ENCODE measurements at places on chromosomes 2 and 18.

DNA sequence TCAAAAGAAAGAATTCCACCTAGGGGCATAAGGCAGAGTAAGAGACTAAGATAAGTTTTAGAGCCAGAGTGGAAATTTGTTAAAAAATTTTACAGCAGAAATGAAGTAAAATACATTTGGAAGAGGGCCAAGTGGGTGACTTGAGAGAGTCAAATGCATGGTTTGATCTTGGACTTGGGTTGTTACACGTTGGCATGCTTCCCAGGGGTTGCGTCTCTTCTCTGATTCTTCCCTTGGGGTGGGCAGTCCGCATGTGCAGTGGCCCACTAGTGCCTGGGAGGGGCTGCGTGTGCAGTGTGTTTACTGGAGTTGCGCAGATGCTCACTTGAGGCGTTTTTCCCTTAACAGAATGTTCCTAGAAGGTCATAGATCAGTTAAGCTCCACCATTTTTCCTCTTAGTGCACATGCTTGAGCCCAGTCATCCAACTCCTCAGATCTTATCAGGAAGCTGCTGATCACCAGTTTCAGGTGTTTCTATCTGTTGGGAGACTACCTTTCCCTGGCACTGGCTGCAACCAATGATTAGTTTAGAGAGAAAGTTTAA is 13.1 kb downstream of the SEH1L start:
- DNase-seq, result no peak

DNA sequence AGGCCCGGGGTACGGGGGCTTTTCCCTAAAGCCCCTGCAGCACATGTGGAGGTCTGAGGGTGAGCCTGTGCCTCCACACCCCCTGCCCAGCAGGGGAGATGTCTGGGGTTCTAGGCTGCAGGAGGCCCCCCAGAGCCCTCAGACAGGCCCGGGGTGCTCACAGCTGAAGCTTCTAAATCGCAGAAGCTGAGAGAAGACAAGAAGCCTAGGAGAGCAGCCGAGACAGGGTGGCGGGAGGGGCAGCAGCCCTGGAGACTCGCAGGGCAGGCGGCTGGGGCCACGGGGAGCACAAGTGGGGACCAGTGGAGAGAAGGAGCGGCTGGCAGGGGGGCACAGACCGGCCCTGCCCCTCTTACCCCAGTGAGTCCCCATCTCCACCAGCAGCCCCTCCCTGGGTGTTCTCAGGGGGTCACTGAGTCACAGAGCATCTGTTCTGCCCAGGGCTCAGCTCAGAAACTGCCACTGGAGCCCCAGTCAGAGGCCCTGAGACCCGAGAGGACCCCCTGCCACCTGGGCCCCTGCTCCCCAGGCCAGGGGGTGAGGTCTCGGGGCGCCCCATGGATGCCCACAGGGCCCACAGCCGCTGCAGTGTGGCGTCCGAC is 26.1 kb downstream of the GPC1 start:
- no peak for DNase-seq

DNA sequence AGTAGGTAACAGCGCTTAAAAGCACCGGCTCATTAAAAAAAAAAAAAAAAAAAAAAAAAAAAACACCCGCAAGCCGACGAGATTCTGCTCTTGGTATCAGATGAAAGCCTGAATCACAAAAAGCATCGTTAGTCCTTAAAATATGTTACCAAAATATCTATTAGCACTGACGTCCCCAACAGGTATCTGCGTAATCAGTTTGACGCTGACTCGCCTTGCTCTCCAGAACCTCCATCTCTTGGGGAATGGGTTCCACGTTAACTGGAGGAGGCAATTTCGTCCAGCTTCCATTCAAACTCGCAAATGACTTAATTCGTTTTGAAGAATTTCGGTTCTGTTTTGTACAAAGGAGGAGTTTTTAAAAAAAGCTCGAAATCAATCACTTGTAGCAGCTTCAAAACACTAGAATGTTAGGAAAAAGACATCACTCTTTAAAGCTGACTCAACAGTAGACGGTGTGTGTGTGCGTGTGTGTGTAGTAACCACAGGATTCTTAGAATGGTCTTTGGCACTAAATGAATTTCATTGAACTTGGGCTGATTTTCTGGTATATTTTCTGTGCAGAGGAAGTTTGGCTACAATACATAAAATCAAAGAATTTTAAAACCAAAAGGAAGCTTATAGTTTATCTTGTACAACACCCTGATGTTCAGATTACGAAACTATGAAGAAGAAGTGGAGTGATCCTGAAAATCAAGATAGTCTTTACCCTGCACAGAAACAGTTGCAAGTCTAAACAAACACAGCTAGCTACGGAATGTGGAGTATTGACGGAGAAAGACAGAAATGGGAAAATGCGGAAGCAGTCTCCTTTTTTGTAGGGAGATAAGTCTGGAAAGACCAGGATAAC is 1.1 kb upstream of the PGAP1 start:
- no peak for DNase-seq

- DNase-seq, result no peak
Measured at GRCh38 chr2:38178556-38179419, 102.8 kb upstream of the CYP1B1 start.

GRCh38 chr2:85727798-85728197 is 26.0 kb upstream of the ATOH8 start:
- DNase-seq, result no peak

Data from NCI-H524 treated with DMSO at 0.1 percent for 48 hours (cell line).